ENCODE measurements at places on chromosomes 1 and 21.

- no peak for DNase-seq
These were observed 7.7 kb downstream of the ENSA start for GRCh38 chr1:150621497-150622302.

GRCh38 chr1:25033828-25034705, 104.0 kb upstream of the RUNX3 start:
- DNase-seq: no peak

DNA sequence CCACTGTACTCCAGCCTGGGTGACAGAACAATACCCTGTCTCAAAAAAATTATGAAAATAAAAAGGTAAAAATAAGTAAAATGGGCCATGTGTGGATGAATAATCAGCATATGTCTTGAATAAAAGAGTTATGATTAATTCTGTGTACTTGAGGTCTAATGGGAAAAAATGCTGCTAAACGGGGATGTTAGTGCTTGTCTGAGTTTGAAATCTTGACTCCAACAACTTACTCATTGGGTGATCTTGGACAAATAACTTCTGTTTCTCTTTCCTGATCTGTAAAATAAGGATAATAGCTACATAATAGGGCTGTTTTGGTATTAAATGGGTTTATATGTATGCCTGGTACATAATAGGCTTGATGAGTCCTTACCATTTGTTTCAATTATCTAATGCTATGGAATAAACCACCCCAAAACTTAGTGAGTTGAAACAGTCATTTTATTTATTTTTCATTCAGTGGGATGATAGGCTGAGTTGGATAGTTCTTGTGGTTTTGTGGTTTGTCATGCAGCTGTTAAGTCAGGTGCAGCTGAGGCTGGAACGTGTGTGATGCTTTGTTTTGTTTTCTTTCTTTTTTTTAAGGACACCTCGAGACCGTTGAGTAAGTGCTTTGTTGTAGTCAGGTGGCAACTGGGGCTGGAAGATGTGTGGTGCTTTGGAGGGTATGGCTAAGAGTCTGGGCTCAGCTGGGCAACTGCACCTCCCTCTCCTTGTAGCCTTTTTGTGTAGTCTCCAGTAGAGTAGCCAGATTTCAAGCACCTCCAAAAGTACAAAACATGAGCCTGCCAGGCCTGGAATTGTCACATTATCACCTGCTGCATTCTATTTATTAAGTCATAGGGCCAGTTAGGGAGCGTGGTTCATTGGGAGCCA, 4.9 kb downstream of the MDM4 start:
- no peak for DNase-seq

DNA sequence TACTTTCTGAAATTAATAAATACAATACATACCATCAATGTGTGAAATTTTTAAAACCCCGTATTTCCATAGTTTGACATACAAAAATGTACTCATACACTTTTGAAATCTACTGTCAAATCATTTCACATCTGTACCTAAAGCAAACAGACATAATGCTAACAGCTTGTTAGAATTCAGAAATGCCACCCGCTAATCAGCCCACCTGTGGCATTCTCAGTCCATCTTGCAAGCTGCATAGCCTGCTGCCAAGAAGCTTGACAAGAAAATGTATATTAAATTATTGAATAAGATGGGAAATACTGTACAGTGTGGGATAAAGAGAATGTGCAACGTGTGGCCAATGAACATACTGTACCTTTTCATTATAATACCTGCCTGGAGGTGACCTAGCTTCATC, 55.1 kb downstream of the ZBTB18 start:
- no peak for DNase-seq

DNA sequence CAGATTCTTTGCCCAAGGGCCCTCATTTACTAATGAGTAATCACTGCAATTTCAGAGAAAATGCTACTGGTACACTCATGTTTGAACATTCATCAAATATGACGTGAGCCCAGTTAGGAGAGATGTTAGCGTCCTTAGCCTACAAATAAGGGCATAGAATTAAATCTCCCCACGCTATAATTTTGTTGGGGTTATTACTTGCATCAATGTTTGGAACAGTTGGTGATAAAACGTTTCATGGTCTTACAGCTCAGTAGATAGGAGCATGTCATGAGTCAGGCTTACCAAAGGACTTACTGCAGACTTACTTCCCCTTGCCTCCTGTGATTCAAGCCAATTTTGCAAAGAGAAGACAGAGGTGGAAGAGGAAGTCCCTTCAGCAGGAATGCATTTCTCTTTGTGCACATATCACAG, 304.0 kb downstream of the KIF26B start:
- no peak for DNase-seq

GRCh38 chr1:30043731-30044408, 679.5 kb downstream of the MATN1 start:
- no peak for DNase-seq

- DNase-seq: no peak
These were observed 20.6 kb downstream of the ESPN start for GRCh38 chr1:6445062-6445763.

- DNase-seq: no peak
These were observed 214.5 kb downstream of the SMYD3 start for GRCh38 chr1:246292571-246292970.

GRCh38 chr1:161045736-161046604, at the start of gene USF1:
Gene USF1, minus strand, starts transcription at chr1:161045977. Its CDS starts 2,702 bp downstream, at chr1:161043275.
- DNase-seq: peak; percentile 93

GRCh38 chr1:39576016-39576657, 453 bp downstream of the PABPC4 start:
- DNase-seq: no peak

DNA sequence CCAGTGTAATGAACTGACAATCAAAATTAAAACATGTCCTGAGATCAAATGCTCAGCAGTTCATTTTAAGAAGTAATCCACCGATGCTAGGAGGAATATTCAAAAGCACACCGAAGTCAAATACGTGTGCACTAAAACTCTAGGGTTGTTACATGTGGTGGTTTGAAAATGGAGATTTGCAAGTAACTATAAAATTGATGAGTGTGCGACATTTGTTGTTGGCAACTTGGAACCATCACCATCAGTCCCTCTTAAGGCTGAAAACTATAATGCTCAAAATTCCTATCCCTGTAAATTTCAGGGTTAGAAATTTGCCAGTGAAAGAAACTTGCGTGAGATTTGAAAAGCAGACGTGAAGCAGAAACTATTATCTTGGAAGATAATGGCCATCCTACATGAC, 13.3 kb upstream of the SGIP1 start:
- DNase-seq: no peak

DNA sequence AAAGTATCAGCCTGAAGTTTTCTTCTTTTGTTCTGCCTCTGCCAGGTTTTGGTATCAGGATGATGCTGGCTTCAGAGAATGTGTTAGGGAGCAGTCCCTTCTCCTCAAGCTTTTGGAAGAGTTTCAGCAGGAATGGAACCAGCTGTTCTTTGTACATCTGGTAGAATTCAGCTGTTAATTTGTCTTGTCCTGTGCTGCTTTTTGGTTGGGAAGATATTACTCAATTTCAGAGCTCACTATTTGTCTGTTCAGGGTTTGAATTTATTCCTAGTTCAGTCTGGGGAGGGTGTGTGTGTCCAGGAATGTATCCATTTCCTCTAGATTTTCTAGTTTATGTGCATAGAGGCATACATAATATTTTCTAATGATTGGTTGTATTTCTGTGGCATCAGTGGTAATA, 12.8 kb downstream of the ZNF678 start:
- DNase-seq: no peak

GRCh38 chr1:198171667-198172540, 15.1 kb downstream of the NEK7 start:
- no peak for DNase-seq

DNA sequence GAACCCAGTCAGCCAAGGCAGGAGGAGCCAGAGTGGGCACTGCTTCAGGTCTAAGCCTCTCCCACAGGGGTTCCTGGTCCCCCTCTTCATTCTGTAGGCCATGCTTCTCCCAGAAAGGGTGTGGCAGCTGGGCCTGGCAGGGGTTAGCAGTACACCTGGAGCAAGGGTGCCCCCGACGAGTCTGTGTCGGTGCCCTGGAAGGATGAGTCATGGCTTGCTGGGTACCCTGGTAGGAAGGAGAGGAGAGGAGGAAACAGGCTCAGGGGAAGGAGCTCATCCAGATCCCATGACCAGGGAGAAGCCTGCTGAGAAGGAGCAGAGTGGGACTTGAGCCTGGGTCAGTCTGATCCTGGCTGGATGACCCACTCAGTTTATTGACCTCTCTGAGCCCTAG, 10.3 kb downstream of the KDF1 start:
- no peak for DNase-seq

DNA sequence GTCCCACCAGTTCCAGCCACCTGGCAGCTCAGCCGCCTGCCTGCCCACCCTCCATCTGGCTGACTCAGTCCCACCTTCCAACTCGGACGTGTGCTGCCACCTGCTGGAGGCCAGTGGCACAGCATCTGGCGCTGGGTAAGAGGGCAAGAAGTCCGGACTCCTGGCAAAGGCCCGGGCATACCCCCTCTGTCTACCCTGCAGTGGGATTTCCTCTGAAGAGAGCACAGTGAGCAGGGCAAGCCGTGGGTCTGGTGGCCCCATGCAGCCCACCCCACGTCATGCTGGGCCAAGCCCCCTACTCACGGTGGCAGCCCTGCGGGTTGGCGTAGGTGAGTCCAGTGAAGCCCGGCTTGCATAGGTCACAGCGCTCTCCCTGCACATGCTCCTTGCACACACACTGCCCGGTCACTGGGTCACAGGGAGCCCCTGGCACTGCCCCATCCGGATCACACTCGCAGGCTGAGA, 24.5 kb downstream of the LAMB3 start:
- DNase-seq: peak; percentile 64

GRCh38 chr1:158003406-158003800, 10.0 kb downstream of the KIRREL1 start:
- DNase-seq: no peak

GRCh38 chr1:119679223-119679622, 31.2 kb upstream of the ZNF697 start:
- no peak for DNase-seq
